ENCODE measurements at places on chromosomes 6 and 20. TPM values are rescaled to one million over a fixed set of nuclear protein-coding genes. Genes with fewer than 3 reads are reported as not detected.
A peak's percentile ranks its signal among the peaks of the same experiment; 100 is the strongest.

GRCh38 chr20:3925899-3926638 lies 36.9 kb downstream of the PANK2 start:
- H3K27ac ChIP-seq, result no peak overlapping the region
- H3K4me3 ChIP-seq, result no peak overlapping the region
- peaks cover 23% of the 10 kb centered on the region for H3K4me1 ChIP-seq
- DNase-seq, result no peak
- H3K27me3 ChIP-seq, result no peaks in the 10 kb centered on the region

- H3K4me1 ChIP-seq, result no peaks in the 10 kb centered on the region
- no peak overlapping the region for H3K4me3 ChIP-seq
- H3K27me3 ChIP-seq, result no peaks in the 10 kb centered on the region
- no peak overlapping the region for H3K27ac ChIP-seq
Measured at GRCh38 chr6:137206577-137206976, 12.6 kb downstream of the IFNGR1 start.

GRCh38 chr20:44843876-44844275 lies 33.5 kb upstream of the RIMS4 start:
- H3K4me1 ChIP-seq, result no peaks in the 10 kb centered on the region
- no peak overlapping the region for H3K27ac ChIP-seq
- no peaks in the 10 kb centered on the region for H3K36me3 ChIP-seq
- DNase-seq, result no peak
- no peaks in the 10 kb centered on the region for H3K27me3 ChIP-seq
- H3K4me3 ChIP-seq, result no peak overlapping the region

Gene SPATA25
- total RNA-seq, result 6.7 TPM

DNA sequence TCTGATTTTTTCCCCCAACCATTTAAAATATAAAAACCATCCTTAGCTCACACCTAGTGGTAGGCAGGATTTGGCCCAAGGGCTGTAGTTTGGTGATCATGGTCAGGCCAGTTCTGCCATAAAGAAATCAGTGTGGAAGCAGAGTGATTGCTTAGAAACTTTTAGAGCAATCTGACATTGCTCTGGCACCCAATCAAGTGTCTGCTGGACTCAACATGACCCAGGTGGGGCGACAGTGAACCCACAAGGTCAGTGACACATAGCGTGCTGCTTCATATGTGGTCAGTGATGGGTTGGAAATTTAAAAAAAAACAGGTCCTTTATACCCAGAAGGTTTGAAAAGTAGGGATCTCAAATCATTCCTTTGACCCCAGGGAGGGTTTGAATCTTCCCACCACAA lies 107.9 kb downstream of the BANF2 start:
- no peaks in the 10 kb centered on the region for H3K27me3 ChIP-seq
- no peak overlapping the region for H3K4me3 ChIP-seq
- peak; percentile 29 for DNase-seq
- peaks cover 16% of the 10 kb centered on the region for H3K4me1 ChIP-seq

DNA sequence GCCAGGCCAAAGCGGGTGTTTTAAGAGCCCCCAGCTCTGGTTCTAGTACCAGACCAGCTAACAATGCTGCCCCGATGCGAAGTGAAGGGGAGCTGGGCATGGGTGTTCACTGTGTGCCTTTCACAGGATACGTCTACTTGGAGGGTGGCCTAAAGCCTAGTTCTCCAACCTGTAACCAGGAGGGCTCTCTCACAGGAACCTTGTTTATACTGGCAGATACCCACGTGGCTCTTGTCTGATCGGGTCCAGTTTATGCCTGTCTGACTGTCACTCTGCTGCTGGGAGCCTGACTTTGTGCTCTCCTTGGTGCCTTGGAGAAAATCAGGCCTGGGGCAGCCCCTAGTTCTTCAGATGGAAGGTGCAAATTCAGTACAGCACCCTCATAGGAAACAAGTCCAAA lies 60.2 kb upstream of the RNF144B start:
- no peak overlapping the region for H3K4me3 ChIP-seq
- peak overlapping the region; percentile 88 for H3K27ac ChIP-seq
- H3K27me3 ChIP-seq, result no peaks in the 10 kb centered on the region
- H3K4me1 ChIP-seq, result peaks cover 9% of the 10 kb centered on the region

Gene GRM4
- total RNA-seq, result not detected

DNA sequence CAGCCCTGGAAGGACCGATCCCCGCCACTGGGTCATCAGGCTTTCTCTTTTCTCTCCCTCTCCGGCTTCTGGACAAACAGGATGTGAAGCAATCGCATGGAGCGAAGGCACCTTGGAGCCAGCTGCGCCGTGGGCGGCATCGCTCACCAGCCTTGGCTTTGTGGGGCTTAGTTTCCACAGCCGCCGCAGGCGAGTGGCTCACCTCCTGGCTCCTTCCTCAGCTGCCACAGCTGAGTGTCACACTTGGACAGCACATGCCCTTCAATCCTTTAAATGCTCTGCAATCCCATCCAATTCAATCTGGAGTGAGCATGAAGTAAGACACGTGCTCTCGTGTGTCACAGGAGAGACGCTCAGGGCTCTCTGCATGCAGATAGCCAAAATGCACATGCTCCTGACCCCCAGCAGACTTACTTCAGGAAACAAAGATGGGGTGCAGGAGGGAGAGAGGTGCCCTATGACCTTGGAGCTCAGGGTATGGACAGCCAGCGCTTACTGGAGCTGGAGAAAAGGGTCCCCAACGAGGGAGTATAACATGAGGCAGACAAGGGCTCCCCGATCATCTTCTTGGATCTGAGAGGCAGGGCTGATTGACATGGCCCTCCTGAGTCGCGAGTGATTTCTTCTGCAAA lies 70.9 kb downstream of the BMP7 start:
- no peak overlapping the region for H3K27ac ChIP-seq
- no peaks in the 10 kb centered on the region for H3K4me1 ChIP-seq
- H3K27me3 ChIP-seq, result no peaks in the 10 kb centered on the region

- peaks cover 26% of the 10 kb centered on the region for H3K27me3 ChIP-seq
- H3K4me3 ChIP-seq, result no peak within 1 kb of the TSS
- no peak within 1 kb of the TSS for H3K27ac ChIP-seq
Measured at GRCh38 chr6:43242908-43243663, at the start of gene TTBK1. Gene TTBK1 (plus strand): TSS chr6:43243481. CDS start chr6:43246661, 3,180 bp downstream.

DNA sequence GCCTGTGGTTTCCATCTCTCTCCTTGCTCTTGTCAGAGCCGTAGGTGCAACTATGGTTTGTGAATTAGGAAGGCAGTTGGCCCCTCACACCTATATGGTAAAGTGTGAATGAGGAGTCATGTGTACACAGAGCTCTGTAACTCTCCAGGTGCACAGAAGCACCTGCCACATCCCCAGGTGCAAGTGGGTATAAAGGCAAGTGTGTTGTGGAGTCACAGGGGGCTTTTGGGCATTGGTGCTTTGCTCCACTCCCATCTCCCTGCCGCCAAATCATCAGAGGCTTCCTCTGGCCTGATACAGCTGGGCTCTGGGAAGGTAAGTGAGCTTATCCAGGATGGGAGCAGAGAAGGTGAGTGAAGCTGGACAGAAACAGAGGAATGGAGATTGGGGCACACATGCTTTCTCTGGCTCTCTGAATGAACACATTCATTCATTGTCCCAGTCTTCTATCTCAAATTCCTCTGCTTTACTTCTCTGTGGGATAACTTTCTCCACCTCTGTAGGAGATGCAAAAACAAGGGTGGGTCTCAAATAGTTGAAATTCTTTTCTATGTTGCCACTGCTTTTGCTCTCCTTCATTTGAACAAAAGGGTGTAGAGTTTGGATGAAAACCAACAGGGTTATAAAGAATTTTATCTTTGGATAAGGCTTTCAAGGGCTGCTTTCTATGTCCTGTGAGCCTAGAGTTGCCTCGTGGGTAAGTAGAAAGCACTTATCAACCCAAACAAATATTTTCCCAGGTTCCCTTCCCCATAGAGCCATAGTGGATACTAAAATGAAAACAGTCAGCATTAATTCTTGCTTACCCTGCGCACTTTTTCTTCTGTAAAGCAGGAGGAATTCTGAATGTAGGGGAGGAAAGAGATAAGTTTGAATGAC lies 45.0 kb upstream of the RIPOR2 start:
- H3K36me3 ChIP-seq, result no peaks in the 10 kb centered on the region
- DNase-seq, result no peak
- H3K27ac ChIP-seq, result no peak overlapping the region
- H3K27me3 ChIP-seq, result no peaks in the 10 kb centered on the region
- H3K4me1 ChIP-seq, result no peaks in the 10 kb centered on the region

DNA sequence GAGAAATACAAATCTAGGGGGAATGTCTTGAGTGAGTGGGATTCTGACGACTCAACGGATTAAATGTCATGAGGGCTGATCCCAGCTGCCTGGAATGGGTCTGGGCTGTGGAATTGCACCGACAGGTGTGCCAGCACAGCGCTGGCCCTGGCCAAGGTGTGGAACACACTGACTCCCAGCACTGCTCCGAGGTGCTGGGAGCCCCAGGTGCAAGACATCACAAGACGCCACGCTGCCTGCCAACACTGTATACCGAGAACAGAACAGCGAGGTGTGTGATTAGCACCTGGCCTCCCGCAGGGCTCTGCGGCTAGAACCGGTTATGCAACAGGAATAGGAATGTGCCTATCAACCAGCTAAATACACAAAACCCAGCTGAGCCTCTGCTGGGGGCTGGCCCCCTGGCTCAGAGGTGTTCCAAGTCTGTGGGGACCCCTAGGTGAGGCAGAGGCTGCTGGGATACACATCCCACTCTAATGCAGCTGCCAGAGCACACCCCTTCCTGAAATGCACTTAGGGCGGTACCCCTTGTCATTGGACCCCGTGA lies 24.8 kb upstream of the APMAP start:
- peaks cover 10% of the 10 kb centered on the region for H3K4me1 ChIP-seq
- no peaks in the 10 kb centered on the region for H3K36me3 ChIP-seq
- peak overlapping the region; percentile 62 for H3K27ac ChIP-seq
- no peaks in the 10 kb centered on the region for H3K27me3 ChIP-seq
- no peak overlapping the region for H3K4me3 ChIP-seq

Gene BPIFB1
- not detected for total RNA-seq
